ENCODE measurements at places on chromosomes 6 and 20.
A peak's percentile ranks its signal among the peaks of the same experiment; 100 is the strongest.

DNA sequence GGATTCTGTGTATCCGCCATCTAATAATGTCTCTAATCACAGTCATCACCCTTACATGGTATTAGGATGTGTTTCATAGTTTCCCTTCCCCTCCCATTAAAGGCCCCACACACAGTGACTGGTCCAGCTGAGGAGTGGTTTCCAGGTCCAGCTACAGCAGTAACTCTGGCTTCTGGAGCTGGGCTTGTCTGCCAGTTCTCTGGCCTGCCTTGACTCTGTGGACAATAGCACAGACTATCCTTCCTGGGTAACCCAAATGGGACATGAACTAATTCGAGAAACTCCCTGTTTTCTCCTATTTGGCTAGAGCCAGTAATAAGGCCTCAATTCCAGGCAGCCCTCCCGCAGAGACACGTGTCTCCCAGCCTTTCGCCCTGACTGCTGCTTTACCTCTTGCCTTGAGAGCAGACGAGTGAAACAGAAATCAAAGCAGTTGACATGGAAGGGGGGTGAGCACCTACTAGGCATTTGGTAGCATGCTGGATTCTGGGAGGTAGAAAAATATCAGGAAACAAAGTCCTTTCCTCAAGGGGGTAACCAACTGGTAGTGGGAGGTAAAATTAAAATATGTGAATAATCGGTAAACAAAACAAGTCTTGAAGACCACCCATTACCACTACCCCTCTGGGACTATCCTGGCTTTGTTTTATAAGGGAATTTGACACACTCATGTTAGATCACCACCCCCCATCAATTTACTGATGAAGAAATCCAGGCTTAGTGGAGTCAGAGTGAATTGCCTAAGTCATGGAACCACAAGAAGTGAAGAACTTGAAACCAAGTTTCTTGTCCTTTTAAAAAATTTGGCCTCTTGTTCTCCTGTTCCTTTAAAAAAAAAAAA is 1.2 kb downstream of the TRAF3IP2 start:
- no peak for DNase-seq

- DNase-seq = no peak
Observed at GRCh38 chr6:25963426-25964123, 973 bp downstream of the TRIM38 start.

- peak; percentile 41 for DNase-seq
Observed at GRCh38 chr6:45990162-45990561, 25.5 kb downstream of the CLIC5 start.

DNA sequence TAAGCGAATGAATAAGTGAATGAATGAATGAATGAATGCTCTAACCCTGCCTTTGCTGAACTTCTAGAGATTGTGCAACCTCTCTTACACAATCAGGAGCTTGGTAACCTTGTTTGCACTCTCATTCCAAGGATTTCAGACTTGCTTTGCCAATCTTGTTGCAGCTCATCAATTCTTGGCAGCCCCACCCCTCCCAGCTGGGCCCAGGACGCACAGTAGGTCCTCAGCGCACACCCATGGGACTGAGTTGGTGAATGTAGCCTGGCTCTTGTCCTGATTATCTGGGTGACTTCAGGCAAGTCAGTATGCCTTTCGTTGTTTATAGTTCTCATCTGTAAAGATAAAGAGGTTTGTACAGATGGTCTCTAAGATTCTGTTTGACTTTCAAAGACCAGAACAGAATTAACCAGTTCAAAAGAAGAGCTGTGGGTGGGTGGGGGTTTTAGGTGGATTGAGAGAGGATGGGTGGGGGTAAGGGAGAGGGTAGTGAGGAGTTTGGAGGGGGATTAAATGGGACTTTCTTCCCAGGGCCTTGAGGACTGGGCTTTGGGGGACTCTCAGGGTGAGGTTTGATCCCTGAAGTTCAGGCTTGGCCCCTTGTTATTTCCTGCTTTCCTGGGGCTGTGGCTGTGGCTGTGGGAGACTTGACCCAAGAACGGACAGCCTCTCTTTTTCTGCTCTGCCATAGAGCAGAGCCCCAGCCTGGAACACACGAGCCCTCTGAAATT is 33.2 kb downstream of the VEGFA start:
- no peak for DNase-seq

GRCh38 chr6:41599015-41599851 is 39.0 kb upstream of the MDFI start:
- no peak for DNase-seq

- DNase-seq = no peak
Observed at GRCh38 chr6:51585264-51585663, 502.1 kb downstream of the PKHD1 start.

DNA sequence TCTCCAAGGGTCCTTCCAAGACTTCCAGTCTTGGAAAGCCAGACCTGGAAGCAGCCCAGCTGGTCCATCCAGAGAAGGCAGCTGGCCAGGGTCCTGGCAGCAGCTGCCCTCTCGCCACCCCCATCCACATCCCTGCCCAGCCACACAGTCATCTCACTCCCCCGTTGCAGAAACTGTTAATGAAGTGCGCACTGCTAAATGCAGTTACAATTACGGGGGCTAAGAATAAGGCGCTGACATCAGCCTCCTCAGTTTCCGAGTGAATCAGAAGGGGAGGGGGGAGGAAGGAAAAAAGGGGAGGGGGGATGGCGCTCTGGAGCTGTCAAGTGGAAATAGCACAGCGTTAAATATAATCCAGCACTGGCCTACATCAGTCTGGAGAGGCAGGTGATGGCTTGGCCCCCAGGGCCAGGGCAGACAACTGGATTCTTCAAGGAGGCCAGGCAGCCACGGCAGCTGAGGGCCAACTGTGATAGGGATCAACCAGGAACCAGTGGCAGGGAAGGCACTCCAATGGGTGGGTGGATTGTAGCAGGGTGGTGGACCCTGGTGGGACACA is 6.9 kb downstream of the RIMS4 start:
- no peak for DNase-seq

Measured in GM12865 (cell line).